ENCODE measurements at places on chromosomes 11 and 22.

GRCh38 chr22:22168941-22169867, 75.4 kb upstream of the VPREB1 start:
- no peak for DNase-seq

- DNase-seq: no peak
These were observed 1.7 kb upstream of the CALCA start for GRCh38 chr11:14973621-14974514.

DNA sequence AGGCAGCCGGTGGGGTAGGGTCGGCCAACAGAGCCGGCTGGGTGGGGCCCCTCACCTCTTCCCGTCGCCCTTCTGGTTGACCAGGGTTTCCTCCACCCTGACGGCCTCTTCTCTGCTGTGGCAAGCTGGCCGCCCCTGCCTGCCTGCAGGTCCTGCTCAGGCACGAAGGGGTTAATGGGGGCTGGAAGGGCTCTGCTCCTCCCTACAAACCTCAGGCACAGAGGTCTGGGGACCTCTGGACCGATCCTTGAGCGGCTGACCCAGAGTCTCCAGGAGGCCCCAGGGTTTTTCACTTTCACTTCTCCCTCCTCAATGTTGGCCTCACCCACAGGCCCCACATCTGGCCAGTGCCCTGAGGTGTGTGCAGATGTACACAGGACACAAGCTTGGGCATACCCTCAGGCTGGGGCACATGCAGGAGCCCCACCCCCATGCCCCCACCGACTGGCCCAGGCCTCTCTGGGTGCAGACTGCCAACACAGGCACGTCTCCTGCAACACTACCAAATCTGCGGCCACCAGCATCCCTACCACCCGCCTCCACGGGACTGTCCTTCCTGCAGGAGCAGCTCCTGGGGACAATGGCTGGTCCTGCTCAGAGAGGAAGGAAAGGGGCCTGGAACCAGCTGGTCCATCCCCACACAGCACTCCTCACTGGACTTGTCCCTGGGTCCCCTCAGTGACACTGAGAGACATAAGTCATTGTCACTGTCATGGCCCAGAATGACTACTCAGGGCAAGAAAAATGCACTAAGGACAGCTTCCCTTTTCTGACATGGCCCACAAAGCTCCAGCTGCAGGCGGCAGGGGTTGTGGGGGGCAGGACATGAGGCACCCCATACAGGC, 3.2 kb upstream of the TBX1 start:
- DNase-seq: no peak

GRCh38 chr11:111795334-111795985, 29.3 kb upstream of the PPP2R1B start:
- DNase-seq: peak; percentile 27

GRCh38 chr11:34823197-34823596, 93.0 kb downstream of the APIP start:
- DNase-seq: no peak

GRCh38 chr11:71458146-71459070, 5.4 kb downstream of the NADSYN1 start:
- no peak for DNase-seq

DNA sequence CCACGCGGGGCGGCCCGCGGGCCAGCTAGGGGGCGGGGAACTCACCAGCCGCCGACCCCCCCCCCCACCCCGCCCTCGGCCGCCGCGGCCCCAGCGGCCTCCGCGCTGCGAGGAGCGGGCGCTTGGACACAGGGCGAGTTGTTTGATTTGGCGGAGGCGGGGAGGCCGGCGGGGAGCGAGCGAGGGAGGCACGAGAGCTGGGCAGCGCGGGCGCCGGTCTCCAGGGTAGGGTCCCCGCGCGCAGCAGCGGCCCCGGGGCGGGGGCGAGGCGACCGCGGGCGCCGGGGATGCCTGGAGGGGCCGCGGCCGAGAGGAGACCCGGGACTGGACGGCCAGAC, 64.4 kb downstream of the NAV2 start:
- no peak for DNase-seq

- no peak for DNase-seq
These were observed 250.2 kb downstream of the AASDHPPT start for GRCh38 chr11:106327637-106328036.

- DNase-seq: no peak
These were observed 13.3 kb downstream of the SMCO4 start for GRCh38 chr11:93529707-93530467.

- DNase-seq: no peak
These were observed 252.2 kb upstream of the MTNR1B start for GRCh38 chr11:92717240-92717639.

GRCh38 chr22:48516571-48516970, 1311.1 kb downstream of the BRD1 start:
- DNase-seq: no peak

- no peak for DNase-seq
These were observed 345.6 kb downstream of the DLG2 start for GRCh38 chr11:85281550-85281949.

GRCh38 chr11:95149651-95150364, 60.2 kb downstream of the ENDOD1 start:
- DNase-seq: no peak

- peak; percentile 91 for DNase-seq
These were observed 10.7 kb downstream of the CRY2 start for GRCh38 chr11:45857961-45858474.
